Hematopoietic multipotent progenitor cell treated with erythropoietin and hydrocortisone succinate and interleukin-3 and kit ligand, for 4 days (in vitro differentiated cells): ENCODE measurements at places on chromosomes 4 and X.
A peak's percentile ranks its signal among the peaks of the same experiment; 100 is the strongest.

- no peak for DNase-seq
These were observed 145.8 kb downstream of the PRKX start for GRCh38 chrX:3567686-3568085.

GRCh38 chr4:175770555-175770954, 41.5 kb downstream of the GPM6A start:
- DNase-seq, result no peak

DNA sequence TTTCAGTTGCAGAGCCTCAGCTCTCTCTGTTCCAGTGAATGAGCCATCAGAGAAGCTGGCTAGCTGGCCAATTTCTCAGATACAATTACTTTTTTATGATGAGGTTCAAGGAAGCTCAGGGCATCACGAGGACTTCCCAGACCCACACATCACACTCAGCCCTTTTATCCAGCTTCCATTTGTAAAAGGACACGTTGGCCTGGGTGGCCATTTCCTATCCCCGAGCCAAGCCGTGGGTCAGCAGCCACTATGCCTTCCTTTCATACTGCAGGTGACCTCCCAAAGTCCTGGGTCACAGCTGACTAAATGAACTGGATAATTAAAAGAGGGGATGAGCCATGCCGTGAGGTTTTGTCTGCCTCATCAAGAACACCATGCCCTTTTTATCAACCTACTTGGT, 236.9 kb upstream of the PPARGC1A start:
- DNase-seq, result no peak

DNA sequence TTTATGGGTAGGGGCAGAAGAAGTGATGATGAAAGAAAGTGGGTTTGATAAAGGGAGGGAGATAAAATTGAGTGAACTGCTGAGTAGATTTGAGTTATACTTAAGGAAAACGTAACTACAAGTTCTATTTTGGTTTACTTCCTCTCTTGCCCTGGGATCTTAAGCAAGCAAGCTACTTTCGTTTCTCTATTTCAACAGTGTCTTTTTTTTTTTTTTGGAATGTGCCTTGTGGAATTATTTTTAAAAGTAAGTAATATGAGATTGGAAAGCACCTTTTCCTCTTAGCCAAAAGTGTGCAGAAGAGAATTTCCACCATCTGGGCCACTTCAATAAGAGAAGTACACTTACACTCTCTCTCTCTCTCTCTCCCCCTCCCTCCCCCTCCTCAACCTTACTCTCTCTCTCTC, 16.0 kb upstream of the C4orf36 start:
- DNase-seq, result peak; percentile 74

DNA sequence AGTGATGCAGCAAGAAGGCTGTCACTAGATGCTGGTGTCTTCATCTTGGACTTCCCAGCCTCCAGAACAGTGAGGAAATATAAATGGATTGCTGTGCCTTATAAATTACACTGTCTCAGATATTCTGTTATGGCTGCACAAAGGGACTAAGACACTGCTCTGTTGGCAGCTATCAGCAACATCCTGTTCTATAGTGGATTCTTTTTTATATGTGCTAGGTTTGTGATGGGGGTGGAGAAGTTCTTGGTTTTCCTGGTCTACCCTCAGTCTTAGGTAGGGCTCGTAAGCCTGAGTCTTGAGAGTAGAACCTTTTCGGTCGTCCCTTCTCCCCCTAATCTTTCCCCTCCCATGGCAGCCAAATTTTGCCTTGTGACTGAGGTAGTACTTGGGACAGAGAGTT, 17.3 kb downstream of the STIM2 start:
- no peak for DNase-seq

DNA sequence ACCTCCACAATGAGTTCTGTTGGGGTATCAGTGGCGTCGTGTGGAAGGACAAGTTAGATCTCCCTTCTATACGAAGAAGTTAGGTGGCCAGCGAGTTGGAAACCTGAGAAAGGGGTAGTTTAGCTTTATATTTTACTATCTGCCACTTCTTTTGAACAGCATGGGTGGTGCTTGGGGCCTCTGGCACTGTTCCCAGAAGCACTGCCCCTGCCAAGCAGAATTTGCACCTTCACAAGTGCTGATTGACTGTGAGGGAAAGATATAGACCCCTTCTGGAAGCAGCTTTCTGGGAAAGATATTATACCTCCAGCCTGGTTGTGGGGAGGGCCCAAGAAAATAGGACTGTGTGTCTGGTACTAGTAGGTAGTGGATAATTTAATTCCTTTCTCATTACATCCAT, 246.9 kb downstream of the FBXO8 start:
- peak; percentile 59 for DNase-seq

- DNase-seq, result no peak
These were observed 73.7 kb upstream of the DUSP21 start for GRCh38 chrX:44770121-44770520.

- no peak for DNase-seq
These were observed 241.4 kb upstream of the CLNK start for GRCh38 chr4:10925996-10926395.

DNA sequence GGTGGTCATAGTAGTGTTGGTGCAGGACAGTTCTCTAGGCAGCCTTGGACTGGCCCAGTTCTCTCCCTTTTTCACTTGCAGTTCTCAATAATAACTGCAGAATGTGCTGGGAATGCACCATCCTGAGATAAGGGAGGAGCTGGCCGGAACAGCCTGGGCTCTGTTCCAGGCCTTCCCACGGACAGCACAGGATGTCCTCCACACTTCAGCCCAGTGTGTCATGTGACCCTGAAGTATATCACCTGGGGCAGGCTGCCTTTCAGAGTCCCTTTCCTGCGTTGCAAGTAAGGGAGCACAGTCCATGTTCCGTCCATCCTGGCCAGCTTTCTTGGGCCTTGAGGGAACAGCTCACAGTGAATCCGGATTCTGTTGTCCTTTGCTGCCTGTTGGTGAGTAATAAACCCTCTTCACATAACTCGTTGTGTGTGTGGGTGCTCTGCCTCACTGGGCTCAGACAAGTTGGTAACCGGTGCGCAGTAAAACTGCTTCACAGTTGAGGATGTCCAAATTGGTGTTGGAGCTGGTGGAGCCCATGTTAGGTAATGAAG, 32.3 kb upstream of the BBS12 start:
- DNase-seq, result no peak

GRCh38 chr4:7581477-7581876, 146.7 kb upstream of the PSAPL1 start:
- DNase-seq, result peak; percentile 60

GRCh38 chr4:6331018-6331417, 61.4 kb downstream of the WFS1 start:
- DNase-seq, result peak; percentile 69

- no peak for DNase-seq
These were observed 132.3 kb upstream of the VCX3A start for GRCh38 chrX:6667048-6667768.

DNA sequence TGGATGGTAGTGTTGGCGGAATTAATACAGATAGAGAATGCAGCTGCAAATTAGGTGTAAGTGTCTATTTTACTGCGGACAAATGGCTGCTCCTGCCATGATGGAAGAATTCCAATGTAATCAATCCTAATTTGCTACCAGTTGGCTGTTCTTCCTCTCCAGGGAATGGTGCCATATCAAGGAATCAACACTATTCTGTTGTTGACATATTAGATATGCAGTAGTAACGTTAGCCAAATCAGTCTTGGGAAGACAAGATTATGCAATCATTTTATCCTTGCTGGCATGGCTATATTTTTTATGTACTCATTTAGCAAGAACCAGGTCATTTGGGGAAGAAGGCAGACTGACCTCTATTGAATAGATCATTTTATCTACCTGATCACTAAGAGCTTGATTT, 271.2 kb upstream of the AGA start:
- no peak for DNase-seq

DNA sequence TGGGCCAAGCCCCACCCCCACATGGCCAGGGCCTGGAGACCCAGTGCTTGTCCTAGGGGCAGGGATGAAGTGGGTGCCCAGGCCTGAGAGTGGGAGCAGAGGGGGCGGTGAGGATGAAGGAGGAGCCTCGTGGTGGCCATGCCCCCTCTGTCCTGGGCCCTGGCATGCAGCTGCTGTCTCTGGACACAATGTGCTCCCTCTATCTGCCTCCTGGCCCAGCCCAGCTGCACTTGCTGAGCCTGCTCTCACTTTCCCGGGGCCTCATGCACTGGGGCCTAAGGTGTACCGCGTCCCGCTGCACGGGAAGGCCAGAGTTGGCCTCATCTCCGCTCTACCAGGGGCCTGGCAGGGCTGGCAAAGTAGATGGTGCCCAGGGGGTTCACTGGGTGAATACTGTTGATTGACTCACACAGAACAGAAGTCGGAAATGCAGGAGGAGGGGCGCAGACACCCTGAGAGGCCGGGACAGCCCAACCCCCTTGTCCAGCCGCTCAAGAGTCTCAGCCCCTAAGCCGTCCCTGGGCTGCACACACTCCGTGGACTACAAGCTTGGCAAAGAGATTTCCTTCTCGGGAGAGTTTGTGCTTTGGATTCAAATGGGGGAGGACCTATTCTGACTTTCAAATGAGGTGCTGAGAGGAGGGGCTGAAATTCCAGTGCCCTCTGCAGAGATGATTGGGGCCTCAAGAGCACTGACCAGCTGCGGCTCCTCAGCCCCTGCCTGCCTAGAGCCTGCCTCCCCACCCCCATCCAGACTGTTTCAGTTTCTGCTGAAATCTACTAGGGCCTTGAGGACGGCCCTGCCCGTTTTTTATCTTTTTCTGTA, 112.4 kb downstream of the PSAPL1 start:
- DNase-seq, result no peak

DNA sequence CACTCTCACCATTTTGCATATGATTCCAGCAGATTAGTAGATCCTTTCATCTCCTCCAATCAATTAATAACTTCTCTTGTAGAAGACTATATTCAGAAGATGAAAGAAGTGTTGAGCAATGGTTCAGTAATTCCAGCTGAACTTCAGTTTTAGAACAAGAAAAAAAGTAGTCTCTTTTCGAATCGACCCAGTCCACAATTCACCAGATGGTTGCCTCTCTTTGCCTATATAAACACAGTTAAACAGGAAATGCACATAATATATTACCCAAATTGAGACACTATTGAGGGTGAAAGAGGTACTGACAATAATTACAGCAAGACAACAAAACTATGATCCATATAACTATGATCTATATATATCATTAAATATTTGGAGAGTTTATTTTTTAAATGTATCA, 16.8 kb upstream of the FAM241A start:
- DNase-seq, result no peak

GRCh38 chr4:75724867-75725724, 719 bp downstream of the USO1 start:
- peak; percentile 84 for DNase-seq

GRCh38 chrX:41518127-41518840, 71.1 kb downstream of the NYX start:
- DNase-seq, result no peak

- no peak for DNase-seq
These were observed 53.5 kb downstream of the PTTG2 start for GRCh38 chr4:38013461-38014366.

GRCh38 chr4:128450326-128451120, 162.9 kb upstream of the PGRMC2 start:
- DNase-seq, result no peak

GRCh38 chrX:150935467-150935866, 37.0 kb upstream of the CD99L2 start:
- no peak for DNase-seq

DNA sequence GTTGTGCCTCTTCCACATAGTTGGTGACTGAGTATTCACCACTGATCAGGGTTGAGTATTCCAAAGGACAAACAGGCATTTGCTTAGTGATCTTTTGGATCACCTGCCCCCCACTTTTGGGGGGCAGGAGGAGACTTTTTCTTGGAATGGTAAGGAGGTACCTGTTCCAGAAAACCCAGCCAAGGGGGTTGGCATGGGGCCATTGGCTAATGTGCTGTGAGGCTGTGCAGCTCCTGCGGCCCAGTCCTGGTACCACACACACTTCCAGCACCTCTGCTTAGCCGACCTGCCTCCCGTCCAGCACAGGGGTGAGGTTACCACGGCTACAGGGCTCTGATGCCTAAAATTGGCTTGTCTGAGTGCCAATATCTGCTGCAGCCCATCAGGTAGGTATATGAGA, 40.1 kb upstream of the MGST2 start:
- DNase-seq, result no peak

- DNase-seq, result peak; percentile 76
These were observed 13.1 kb downstream of the SMAD1 start for GRCh38 chr4:145494666-145495270.

DNA sequence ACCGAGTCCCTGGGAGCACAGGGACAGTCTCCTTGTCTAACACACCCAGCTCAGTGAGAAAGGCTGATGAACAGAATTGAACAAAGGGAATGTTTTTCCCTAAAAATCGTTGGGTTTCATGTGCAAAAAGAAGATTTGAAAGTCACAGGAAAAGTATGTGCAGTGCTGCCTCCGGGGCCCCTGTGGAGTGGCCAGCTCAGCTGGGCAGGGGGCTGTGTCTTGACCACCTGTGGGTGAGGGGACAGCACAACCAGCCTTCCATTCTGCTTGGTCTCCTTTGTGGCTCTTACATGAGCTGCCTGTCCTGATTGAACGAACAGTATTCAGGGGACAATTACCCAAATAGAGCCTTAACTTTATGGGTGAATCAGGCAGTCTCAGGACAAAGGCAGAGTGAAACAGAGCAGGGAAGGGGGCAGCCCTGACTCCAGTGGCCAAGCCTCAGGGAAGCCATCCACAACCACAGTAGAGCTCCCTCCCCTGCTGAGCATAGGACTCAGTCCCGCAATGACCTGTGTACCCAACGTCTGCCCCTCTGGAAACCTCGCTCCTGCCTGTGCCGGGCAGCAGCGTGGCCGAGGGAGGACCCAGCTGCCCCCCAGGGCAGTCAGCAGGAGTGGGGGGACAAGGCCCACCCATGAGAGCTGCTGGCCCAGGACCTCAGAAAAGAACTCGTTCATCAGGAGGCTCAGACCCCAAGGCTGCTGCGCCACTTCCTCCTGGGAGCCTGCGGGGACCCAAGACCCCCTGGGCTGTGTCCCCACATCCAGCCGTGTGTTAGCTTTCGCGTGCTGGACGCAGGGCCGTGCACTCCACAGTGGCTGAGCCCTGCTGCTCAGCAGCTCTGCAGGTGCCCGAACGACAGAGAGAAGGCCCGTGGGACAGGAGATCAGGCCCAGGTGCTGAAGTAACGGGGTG, 59.6 kb upstream of the MXD4 start:
- no peak for DNase-seq

- DNase-seq, result no peak
These were observed 212.5 kb downstream of the PRDM5 start for GRCh38 chr4:120709991-120710390.

DNA sequence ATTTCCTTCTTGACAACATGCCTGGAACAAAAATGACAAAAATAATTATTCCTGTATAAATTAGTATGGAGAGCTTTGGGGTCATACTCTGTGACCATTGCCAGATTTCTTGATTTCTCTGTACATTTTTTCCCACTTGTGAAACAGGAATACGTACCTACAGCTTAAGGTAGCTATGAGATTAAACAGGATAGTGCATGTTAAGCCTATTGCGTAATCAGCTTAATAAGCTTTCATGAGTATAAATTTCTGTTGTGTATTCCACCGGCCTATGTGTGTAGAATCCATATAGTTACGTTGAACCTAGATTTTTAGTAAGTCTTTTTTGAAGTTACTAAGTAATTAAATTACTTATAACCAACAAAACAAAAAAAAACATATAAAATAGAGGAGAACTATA, 334.9 kb downstream of the DCTD start:
- no peak for DNase-seq
